ENCODE measurements at places on chromosomes 7 and 10.

GRCh38 chr7:14714161-14714728, 188.3 kb downstream of the DGKB start:
- DNase-seq: no peak

- DNase-seq: no peak
Observed at GRCh38 chr7:87370660-87371180, 25.3 kb downstream of the CROT start.

DNA sequence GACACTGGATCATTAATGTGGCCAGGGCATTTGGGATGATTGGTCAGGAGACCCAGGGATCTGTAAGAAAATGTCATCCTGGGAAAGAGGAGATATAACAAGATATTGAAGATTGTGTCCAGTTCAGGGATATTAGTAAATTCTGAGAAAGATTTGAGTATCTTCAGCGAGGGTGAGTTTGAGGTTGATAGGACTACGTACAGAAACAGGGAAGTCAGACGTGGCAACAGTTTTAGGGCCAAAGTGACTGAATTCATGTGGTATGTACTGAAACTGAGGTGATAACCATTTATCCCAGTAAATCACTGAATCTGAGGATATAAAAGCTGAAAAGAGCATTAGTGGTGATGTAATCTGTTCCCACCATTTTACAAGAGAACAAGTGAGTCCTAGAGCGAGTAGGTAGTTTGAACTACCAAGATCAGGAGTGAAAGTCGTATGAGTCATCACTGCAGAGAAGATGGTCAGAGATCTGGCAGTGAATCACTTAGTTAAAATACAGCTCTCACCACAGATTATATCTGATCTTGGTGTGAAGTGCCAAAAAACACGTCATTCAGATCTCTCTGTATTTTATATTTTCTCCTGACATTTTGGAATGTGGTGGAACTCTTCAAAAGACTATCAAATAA, 220.5 kb downstream of the CDK14 start:
- DNase-seq: no peak

- no peak for DNase-seq
Observed at GRCh38 chr10:94608559-94608958, 63.0 kb downstream of the HELLS start.

DNA sequence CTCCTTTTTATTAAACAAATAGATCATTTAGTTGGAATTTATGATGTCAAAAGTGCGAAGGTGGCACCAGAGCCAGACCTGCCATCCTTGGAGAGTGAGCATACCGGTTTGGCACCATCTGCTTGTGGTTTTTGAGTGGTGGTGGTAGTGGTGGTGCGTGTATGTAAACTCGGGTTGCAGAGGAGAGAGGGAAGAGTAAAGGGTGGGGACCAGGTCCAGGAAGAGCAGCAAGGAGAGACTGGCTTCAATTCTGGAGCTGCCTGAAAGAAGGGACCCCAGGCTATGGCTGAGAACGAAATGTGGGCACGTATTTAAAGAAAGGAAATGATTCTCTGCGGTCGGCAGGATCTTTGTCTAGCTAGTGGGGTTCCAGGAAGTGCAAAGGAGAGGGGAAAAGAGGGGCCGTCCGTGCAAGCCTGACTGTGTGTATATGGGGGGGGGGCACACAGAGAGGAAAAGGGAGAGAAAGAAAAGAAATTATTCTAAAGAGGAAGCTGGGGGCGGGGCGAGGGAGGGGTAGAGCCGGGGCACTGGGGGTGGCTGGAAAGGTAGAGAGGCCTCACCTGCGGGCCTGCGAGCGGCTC, 448 bp upstream of the GOLGA7B start:
- DNase-seq: peak; percentile 68

DNA sequence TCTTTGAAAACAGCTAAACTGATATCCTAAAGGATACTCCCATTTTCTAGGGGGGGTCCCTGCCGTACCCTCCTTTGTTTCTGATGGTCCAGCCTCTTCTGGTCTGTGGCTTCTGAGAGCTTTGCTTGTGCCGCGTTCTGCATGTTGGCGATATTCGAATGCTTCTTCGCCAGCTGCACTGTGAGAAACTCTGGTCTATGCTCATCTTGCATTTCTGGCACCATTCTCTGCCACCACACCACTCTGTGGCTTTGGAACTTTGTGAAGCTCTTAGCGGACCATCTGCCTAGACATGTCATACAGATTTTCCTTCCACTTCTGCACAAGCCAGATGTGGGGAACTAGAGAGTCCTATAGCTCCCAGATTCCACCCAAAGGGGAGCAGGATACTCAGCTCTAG, 197.2 kb downstream of the REEP3 start:
- no peak for DNase-seq

GRCh38 chr10:9076066-9076465, 1021.6 kb downstream of the GATA3 start:
- DNase-seq: no peak

GRCh38 chr10:107043461-107043860, 121.0 kb downstream of the SORCS1 start:
- DNase-seq: no peak

DNA sequence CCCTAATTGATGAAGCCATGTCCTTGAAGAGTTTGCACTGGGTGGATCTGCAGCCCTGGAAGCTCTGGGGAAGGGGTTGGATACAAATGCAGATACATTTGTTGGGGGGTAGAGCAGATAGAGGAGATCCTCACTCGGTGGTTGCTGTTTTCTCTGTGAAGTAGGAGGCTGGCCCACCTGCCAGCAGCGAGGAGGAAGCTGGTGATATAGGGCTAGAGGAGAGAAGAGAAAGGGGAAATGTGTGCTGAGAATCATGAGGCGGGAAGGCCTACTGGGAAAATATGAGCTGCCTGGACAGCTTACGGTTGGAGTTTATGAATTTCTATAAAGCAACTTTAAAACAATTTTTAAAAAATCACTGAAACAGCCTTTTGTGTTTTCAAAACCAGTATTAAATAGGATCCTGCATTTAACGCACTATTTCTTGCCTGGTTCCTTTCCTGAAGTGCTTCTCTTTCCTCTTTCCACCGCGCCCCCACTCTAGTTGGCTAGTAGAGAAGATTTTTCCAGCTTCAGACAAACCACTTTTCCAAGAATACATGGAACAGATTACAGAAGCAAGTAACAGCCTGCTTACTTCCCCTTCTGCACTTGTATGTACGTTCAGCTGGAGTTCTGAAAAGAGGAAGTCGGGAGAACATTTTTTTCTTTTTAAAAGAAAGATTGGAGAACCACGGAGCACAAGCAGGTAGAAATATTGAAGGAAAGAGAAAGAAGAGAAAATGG, 100.6 kb upstream of the GLCCI1 start:
- no peak for DNase-seq

- DNase-seq: peak; percentile 69
Observed at GRCh38 chr7:50962962-50963374, 180.3 kb upstream of the GRB10 start.

DNA sequence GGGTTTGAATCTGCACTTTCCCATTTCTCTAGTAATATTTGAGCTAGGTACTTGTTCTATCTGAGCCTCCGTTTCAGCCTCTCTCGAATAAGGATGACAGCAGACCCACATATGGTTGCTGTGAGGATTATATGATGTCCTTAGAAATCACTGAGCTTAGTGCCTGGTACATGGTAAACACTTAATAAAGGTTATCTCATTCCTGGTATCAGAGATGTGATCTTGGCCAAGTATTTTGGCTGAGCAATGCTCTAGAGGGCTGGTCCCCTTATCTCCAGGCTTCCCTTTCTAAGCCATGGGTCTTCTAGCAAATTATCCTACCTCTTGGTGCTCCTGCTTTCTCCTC, 407 bp upstream of the MKRN1 start:
- no peak for DNase-seq

- no peak for DNase-seq
Observed at GRCh38 chr10:62016623-62017490, 115.4 kb downstream of the ARID5B start.

DNA sequence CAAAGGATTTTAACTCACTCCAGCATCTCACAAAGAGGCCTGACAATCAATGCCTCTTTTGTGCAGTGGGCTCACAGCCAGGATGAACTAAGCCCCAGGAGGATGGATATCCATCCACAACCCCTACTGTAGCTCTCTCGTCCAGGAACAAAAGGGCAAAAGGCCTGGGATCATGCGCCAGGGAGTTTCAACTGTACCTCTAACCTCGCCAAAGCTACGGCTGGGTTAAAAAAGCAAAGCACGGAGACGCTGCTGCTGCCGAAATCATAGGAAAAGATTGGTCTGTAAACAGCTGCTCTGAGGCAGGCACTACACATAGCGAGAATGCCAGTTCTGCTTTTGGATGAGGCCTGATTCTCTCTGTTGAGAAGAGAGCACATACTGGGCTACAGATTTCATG, 32.1 kb downstream of the VSTM4 start:
- DNase-seq: no peak

DNA sequence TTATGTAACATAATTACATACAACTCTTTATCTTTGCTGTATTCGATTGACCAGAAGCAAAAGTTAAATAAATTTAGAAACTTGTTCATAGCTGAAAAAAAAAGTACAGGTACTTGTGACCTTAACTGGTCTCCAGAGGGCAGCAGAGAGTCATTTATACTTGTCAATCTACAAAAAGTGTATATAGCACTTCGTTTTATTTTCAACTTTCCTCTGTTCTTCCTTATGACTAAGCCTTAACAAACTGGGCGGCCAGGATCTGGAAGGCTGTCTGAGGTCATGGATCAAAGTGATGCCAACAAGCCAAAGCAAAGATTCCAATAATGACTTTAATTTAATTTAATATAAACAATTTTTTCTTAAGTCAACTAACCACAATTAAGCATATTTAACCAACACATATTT, 29.8 kb downstream of the C10orf67 start:
- DNase-seq: peak; percentile 22

DNA sequence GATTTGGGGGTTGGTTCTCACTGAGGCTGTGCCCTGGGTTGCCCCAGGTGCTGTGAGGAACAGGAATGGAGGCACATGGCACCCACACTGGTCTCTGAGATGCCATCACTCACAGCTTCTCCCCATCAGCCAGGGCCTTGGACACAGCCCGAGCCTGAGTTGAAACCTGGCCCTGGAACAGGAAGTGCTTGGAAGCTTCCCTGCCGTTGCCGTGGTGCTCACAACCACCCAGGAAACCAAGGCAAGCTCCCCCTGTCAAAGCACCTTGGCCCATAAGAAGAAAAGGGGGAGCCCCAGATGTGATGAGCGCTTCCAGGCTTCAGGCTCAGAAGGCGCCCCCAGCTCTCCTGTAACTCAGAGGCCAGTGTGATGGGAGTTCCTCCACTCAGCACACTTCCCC, at the start of gene BTBD16:
Gene BTBD16 (plus strand): TSS at position 221 of the 400 bp plus-strand sequence. CDS start 3,786 bp downstream, outside the sequence.
- DNase-seq: no peak

Measured in NCI-H1105 (cell line).